ENCODE measurements at places on chromosomes 5 and 9.
A peak's percentile ranks its signal among the peaks of the same experiment; 100 is the strongest.

GRCh38 chr5:170216257-170216864, 16.4 kb upstream of the C5orf58 start:
- no peak for DNase-seq
- H3K27me3 ChIP-seq = no peaks in the 10 kb centered on the region
- no peaks in the 10 kb centered on the region for H3K4me1 ChIP-seq
- H3K27ac ChIP-seq = no peak overlapping the region
- H3K36me3 ChIP-seq = no peaks in the 10 kb centered on the region
- no peak overlapping the region for H3K4me3 ChIP-seq

GRCh38 chr9:131621551-131622358, 76.4 kb downstream of the PRRT1B start:
- peaks cover 33% of the 10 kb centered on the region for H3K4me1 ChIP-seq
- H3K4me3 ChIP-seq = peak overlapping the region; percentile 17
- H3K27me3 ChIP-seq = no peaks in the 10 kb centered on the region
- H3K36me3 ChIP-seq = peaks cover 47% of the 10 kb centered on the region
- H3K27ac ChIP-seq = peak overlapping the region; percentile 45

- H3K27me3 ChIP-seq = no peaks in the 10 kb centered on the region
- no peak for DNase-seq
- H3K4me1 ChIP-seq = no peaks in the 10 kb centered on the region
Measured at GRCh38 chr5:145244788-145245187, 590.4 kb downstream of the PRELID2 start.

DNA sequence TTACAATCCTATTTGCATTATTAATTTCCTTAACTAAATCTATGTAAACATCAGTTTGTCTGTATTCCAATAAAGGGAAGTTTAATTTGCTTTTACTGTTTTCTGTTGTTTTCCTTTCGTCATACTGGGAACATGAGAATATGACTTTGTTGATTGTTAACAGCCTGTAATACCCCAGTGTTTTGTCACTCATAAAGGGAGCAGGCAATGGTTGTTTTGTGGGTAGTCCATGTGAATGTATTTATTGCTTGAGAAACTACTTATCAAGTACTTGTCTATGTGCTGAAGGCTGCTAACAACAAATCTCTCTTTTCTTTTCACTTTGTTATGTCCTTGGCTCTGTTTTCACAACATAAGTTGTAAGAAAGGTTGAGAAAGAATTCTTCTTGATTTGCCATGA, 1070.2 kb upstream of the ACO1 start:
- H3K27ac ChIP-seq = no peak overlapping the region
- no peaks in the 10 kb centered on the region for H3K36me3 ChIP-seq
- H3K4me1 ChIP-seq = peaks cover 5% of the 10 kb centered on the region
- DNase-seq = no peak

DNA sequence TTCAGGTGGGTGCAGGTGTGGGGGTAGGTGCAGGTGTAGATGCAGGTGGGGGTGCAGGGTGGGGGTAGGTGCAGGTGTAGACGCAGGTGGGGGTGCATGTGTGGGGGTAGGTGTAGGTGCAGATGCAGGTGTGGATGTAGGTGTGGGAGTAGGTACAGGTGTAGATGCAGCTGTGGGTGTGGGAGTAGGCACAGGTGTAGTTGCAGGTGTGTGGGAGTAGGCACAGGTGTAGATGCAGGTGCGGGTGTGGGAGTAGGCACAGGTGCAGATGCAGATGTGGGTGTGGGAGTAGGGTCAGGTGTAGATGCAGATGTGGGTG, 94.6 kb downstream of the PHF2 start:
- H3K4me3 ChIP-seq = no peak overlapping the region
- H3K27me3 ChIP-seq = no peaks in the 10 kb centered on the region
- H3K27ac ChIP-seq = no peak overlapping the region
- peaks cover 9% of the 10 kb centered on the region for H3K36me3 ChIP-seq

- H3K27me3 ChIP-seq = peaks cover 2% of the 10 kb centered on the region
- H3K27ac ChIP-seq = peak overlapping the region; percentile 21
Measured at GRCh38 chr9:126862104-126862761, 1.8 kb downstream of the ZBTB34 start.

DNA sequence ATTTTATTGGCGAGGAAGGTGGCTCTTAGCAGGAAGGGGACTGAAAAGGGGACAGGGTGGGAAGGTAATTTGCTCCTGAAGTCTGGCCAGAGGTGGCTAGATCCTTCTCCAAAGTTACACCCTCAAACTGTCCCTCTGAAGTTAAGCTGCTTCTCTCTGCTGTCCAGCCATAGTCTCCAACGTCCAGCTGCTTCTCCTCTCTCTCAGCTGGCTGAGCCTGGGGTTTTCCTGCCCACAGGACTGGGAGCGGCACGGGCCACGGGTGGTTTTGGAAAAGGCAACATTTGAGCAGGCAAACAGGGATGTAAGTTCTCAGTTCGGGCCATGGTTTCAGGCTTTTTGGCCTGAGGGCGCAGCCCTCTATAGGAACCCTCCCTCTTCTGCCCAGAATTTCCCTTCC, 128.3 kb downstream of the YIPF5 start:
- no peak for DNase-seq
- no peak overlapping the region for H3K4me3 ChIP-seq
- peaks cover 2% of the 10 kb centered on the region for H3K36me3 ChIP-seq
- H3K27me3 ChIP-seq = peaks cover 34% of the 10 kb centered on the region

GRCh38 chr9:111832449-111832848, 37.7 kb upstream of the SHOC1 start:
- H3K27me3 ChIP-seq = peaks cover 2% of the 10 kb centered on the region
- H3K4me1 ChIP-seq = no peaks in the 10 kb centered on the region
- no peak overlapping the region for H3K27ac ChIP-seq
- H3K4me3 ChIP-seq = no peak overlapping the region

- H3K36me3 ChIP-seq = no peaks in the 10 kb centered on the region
- no peak for DNase-seq
- no peak overlapping the region for H3K4me3 ChIP-seq
- H3K27me3 ChIP-seq = peaks cover 3% of the 10 kb centered on the region
- no peak overlapping the region for H3K27ac ChIP-seq
Measured at GRCh38 chr9:68780380-68780712, 75.3 kb downstream of the PIP5K1B start.

DNA sequence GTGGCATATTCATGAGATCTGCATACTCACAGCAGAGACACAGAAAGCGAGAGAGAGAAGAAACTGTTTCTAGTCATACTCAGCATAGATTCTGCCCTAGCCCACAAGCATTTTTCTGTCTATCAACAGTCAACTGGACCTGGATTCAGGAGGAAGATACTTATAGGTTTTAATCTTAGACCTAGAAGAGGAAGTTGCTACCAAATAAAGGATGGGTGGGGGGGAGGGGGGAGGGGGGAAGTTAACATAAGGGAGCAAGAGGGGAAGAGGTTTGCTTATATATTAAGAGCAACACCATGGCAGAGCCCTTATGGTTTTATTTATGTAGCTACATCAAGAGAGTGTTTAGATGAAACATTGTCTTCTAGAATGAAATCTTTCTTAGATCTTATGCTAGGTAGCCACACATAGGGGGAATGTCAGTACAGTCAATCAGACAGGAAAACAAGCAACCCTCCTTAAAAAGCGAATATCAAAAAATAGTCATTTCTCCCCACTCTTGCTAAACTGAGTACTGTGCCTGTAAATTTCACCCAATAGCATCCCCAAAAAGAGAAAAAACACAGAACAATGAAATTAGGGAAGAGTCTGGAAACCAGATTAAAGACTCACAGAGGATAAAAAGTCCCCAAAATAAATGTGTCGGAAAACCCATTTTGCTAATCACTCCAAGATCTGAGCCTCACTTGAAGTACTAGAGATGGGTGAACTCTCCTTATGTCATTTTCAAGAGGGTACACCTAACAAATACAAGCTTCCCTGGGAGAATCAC, 192.7 kb upstream of the NR4A3 start:
- peaks cover 8% of the 10 kb centered on the region for H3K4me1 ChIP-seq
- H3K36me3 ChIP-seq = no peaks in the 10 kb centered on the region

DNA sequence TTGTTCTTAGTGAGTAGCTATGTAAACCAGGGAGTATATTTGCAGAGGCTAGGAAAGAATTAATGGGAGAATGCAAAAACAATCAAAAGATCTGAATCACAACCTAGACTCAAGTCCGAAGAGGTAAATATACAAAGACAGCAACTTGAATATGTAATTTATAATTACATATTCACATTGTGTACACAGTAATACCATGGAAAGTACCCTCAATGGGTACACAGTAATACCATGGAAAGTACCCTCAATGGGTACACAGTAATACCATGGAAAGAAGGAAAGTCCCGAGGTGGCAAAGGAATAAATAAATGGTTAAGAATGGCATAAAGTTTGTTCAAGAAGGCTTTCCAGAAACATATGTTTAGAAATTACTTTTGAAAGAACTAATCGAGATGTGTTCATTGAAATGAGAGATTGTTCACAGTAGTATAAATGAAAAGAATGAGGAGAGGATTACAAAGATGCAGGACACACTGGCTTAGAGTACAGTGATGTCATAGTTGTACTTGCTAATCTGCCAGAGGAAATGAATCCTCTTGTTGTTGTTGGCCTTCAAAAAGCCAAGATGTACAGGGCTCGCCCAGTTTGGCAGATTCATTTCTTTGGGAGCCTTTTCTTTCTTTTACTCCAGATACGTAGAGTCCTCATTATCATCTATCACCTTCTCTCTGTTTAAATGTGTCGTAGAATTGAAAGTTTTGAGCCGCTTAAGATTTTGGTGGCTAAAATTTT, 116.0 kb downstream of the UNC13B start:
- no peak for DNase-seq
- no peaks in the 10 kb centered on the region for H3K36me3 ChIP-seq
- H3K27ac ChIP-seq = no peak overlapping the region
- H3K4me3 ChIP-seq = no peak overlapping the region
- peaks cover 6% of the 10 kb centered on the region for H3K4me1 ChIP-seq

Data from central memory CD8-positive, alpha-beta T cell (primary cell).